ENCODE measurements at places on chromosomes 6 and 20.

DNA sequence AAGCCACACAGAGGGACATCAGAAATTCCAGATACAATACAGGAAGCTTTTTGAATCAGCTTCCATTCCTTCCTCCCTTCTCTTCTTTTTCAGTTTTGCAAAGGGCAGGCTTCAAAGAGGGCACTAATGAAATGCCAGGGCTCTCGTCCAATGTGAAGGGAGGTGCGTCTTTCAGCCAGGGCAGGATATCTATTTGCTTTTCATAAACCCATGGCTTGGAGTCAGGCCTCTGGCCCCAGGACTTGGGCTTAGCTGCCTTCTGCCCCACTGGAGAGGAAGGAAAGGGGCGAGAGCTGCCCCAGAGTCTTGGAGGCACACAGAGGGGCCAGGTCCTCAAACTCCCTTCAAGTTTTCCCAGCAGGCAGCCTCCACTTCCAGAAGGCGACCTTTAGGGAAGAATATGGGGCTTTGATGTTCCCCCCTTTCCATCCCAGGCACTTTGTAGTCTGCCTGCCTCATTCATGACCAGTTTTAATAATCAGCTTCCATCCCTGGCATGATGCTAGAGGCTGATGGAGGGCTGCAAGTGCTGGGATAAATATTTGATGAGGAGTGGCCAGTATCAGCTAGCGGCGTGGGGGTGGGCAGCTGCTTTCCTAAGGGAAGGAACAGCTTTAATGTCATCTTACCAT lies 234.8 kb downstream of the NRN1 start:
- no peak for DNase-seq

GRCh38 chr6:150783813-150784212 lies 81.7 kb upstream of the MTHFD1L start:
- DNase-seq: no peak

- no peak for DNase-seq
Measured at GRCh38 chr20:23257106-23257761, 93.4 kb upstream of the NXT1 start.

DNA sequence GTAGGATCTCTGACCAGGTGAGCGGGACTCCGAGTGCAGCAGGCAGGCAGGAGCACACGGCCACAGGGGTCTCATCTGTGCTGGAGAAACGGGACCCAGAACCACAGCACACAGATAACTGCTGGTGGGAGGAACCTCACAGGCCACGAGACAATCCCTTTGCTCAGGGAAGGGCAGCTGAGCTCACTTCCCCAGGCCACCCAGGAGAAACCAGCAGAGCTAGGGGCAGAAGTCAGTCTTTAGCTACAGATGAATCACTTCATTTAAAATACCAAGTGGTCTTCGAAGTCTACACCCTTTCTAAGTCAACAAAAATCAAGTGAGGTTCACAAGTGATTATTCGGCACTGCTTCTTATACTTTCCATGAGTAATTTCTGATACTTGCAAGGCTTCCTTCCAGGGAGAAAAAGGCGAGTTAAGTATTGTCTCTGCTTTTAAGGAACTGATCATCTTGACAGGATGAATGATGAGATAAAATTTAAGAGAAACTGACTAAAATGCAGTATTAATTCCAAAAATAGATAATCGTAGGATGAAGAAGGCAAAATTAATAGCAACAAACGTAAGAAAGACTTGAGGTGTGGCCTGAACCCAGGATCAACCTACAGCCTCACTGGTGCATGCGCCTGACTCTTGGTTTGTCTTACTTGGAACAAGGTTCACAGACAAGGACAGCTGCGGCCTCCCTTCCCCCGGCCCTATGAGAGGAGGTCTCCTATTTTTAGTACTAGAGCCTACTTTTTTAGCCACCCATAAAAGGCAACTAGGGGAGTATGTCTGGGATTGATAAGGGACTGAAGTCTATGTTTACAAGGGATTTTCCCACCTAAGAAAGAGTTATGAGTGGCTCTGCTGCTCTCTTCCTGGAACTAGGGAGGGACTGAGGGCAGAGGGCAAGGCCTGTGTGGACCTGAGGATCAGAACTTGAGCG lies 233.6 kb downstream of the TTLL2 start:
- no peak for DNase-seq

- DNase-seq: no peak
Measured at GRCh38 chr6:93418033-93418407, 1.3 kb downstream of the EPHA7 start.

GRCh38 chr6:68082086-68082485 lies 553.0 kb upstream of the ADGRB3 start:
- no peak for DNase-seq

DNA sequence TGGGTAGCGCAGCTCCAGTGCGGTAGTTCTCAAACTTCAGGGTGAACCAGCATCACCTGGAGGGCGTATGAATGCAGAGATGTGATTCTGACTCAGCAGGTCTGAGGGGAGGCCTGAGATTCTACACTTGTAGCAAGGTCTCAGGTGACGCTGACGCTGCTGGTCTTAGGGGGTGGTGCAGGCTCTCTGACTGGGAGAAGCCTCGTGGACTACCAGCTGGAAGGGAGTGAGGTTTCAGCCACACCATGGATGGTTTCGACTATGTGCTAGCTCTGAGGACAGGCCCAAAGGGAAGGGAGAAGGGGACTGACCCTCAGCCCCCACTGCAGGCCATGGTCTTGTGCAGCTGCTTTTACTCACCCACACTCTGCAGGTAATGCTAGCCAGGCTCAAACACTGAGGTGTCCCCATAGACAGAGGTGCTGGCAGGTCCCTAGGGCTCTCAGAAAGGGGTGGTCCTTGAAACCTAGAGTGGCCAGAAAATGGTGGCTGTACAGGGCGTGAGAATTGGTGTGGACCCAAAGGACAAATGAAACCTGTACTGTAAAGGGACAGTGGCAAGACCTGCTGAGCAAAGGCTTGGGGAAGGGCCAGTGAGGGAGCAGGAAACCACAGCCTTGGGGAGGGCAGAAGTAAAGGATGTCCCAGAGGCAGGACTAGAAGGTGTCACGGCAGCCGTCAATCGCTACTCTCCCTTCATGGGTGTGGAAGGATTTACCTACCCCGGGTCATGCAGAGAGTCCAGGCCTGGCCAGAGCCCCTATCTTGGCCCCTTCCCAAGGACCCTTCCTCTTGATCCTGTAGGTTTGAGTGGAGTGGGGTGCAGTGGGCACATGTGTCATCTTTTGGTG lies 52.7 kb downstream of the EBF4 start:
- DNase-seq: no peak

GRCh38 chr6:16092140-16092539 lies 36.7 kb upstream of the MYLIP start:
- DNase-seq: no peak

DNA sequence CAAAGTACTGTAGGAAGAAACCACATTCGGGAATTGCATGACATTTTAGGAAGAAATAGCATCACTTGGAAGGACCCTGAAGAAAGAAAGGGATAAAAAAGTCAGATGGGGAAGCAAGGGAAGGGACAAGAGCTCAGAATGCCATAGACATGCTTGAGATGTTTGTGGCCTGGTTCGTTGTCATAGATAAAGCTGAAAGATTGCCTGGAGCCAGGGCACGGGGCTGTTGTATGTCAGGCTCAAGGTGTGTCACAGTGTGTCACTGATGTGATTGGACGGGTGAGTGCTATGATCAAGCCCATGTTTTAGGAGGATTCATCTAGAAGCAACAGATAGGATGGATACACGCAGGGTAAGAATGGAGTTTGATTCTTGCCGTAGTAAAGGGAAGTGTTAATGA lies 216.2 kb upstream of the SOX4 start:
- DNase-seq: no peak

DNA sequence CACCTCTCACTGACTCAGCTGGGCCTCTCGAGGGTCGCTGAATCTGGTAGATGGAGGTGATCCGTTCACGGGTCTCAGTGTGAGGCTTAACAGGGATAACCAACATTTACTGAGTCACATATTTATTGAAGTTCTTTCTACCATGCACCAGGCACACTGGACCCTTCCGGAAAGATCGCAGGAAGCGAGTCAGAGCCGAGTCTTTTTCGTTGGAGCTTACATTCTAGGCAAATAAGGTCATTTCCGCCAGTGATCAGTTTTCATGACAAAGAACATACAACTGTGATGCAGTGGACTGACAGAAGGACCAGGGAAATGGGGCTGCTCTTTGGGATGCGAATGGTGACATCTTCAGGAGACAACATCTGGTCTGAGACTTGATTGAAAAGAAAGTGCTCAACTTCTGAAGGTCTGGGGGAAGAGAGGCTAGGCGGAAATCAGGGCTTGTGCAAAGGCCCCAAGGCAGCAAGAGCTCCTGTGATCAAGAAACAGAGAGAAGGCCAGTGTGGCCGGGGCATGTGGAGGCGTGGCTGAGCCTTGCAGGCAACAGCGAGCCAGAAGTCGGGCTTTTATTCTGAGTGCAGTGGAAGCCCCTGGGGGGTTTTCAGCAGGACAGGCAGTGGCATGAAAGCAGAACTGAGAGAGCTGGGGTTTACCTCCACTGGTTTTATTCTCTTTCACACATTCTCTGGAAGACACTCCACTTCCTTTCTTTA lies 56.7 kb downstream of the APCDD1L start:
- no peak for DNase-seq

GRCh38 chr20:60192326-60192725 lies 234.1 kb downstream of the CDH26 start:
- DNase-seq: peak; percentile 18

DNA sequence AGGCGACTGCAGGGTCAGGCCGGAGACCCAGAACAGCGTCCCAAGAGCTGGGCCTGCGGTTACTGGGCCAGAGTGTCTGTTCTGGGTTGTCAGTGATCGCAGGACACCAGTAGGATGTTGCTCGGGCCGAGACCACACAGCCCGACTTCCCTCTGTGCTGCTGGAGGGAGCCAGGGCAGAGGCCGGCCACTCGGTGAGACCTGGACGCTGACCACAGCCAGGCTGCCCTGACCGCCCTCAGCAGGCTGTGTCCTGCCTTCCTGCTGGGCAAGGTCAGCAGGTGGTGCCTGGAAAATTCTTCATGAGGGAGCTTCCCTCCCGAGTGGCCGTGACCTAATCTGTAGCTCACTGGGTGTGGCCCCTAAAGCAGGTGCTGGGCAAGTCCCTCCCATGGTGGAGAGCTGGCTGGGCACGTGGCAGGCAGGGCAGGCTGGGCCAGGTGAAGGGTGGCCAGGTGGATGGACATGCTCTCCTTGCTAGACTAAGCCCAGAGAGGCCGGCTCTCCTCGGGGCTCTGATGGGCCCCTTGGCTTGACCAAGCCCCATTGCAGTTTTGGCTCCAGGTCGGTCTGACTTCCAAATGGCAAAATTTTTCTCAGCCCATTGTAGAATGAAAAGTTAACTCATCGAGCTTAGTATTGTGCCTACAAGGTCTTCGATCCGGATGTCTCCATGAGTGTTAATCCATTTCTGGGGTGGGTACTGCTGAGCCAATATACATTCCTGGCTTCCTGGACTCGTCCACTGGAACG lies 1.9 kb downstream of the SLCO4A1 start:
- DNase-seq: no peak

- no peak for DNase-seq
Measured at GRCh38 chr20:3674995-3675900, 6.6 kb downstream of the ADAM33 start.

- DNase-seq: peak; percentile 24
Measured at GRCh38 chr6:33147807-33148666, 44.2 kb downstream of the COL11A2 start.

GRCh38 chr20:25045343-25045712 lies 12.6 kb downstream of the ACSS1 start:
- DNase-seq: no peak

DNA sequence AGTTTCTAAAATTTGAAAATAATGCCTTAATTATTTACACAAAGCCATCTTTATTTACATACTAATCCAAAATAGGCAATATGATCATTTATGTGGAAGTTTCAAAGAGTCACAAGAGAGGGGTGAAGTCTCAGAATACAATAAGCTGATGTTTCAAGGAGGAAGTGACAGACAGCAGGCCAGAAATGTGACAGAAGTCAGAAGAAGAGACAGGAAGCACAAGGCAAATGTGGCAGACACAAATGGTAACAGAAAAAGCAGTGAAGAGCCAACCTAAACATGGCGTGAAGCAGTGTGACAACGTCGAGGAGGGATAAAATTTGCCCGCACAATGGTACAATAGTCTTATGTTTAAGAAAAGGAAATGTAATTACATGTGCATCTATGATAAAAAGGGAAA lies 59.8 kb downstream of the SHPRH start:
- DNase-seq: no peak

- DNase-seq: no peak
Measured at GRCh38 chr20:63498960-63499337, at the start of gene EEF1A2. Gene EEF1A2, minus strand, starts transcription at chr20:63499083. Its CDS starts 1,320 bp downstream, at chr20:63497763.

DNA sequence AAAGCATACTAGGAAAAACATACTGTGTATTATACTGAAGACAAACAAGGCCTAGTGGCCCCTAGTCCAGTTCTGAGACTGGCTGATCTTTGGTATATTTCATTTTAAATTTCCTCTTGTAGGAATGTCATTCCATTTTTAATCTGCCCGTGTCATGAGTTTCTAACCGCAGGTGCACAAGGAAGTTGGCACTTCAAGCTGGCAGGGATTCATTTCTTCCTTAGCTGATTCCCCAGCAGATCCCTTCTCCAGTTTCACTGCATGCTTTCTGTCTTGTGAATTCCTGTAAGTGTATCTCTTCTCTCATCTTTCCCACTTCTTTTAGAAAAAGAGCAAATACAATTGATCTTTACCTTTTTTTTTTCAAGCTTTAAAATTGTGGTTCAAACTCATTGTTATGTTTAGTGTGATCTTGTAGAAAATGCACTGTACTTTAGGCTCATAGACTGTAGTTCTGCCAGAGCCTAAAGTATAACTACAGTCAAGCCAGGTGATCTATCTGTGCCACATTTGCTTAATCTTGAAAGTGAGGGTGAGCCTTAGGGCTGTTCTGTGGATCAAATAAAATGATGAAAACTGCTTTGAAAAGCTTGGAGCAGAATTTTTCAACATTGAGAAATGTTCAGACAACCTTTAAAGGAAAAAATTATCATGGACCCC lies 37.0 kb downstream of the RNF217 start:
- no peak for DNase-seq

DNA sequence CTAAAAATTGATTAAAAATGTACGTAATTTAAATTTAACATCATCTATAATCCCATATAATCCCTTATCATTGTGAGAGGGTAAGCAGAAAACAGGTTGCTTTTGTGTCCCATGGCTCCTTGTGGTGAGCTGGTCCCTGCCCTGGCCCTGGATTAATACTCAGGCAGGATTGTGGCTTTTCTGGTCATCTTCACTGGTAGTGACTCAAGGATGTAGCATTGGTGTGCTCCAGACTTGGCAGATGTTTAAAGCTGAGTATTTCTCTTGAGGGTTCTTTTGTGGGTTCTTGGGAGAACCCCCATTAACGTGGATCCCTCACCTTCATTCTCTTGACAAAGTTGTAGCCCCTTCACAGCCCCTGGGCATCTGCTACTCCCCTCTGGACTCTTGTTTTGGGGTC lies 39.3 kb downstream of the SNRNP48 start:
- DNase-seq: no peak

DNA sequence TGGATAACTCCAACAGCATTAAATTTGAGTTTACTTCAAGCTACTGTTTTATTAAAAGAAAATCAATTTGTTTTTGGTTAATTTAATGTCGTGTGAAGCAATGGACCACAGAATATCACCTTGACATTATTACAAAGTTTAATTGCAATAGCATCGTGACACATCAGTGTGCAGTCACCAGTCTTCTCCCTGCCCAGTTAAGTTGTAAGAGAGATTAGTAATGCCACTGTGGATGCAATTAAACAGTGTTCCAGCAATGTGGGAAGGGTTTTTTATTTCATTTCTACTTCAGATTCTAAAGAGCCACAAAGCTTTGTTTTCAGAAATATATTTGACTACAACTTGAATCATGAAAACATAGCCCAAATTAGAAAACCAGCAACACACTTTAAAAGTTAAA lies 128.7 kb downstream of the SYNE1 start:
- no peak for DNase-seq
